ENCODE measurements at places on chromosomes 1 and 21.
A peak's percentile ranks its signal among the peaks of the same experiment; 100 is the strongest.

DNA sequence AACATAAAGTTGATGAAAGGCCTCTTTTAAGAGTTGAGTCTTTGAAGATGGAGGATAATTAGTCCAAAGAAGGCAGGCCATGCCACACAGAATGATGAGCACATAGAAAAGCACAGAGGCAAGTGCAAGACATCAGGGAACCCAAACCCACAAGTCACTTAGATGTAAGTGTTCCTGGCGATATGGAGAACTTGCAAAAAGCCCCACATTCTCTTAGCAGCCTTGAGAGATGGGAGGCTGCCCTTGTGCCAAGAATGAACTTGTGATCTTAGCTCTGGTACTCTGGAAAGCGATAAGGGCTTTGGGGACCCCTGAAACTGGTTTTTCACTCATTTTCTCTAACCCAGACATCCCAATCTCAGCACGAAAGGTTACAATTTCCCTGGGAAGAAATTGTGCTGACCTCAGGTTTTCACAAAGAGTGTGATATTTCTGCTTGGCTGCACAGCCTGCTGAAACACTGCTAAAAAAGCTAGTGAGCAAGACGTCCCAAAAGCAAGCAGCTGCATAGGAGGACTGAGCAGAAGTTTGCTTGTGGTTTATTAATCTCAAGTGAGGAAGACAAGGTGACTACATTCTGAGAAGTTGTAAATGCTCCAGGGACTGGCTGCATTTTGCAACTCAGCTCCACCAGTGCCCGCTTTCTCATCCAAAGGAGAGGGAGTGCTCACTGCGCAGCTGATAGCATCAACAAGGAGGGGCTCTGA lies 496.9 kb upstream of the CAMK1G start:
- DNase-seq, result no peak

GRCh38 chr1:178477373-178477772 lies 19.4 kb downstream of the CLEC20A start:
- no peak for DNase-seq

GRCh38 chr1:6359216-6360116 lies 34.1 kb downstream of the ACOT7 start:
- DNase-seq, result no peak

- no peak for DNase-seq
Observed at GRCh38 chr1:169327875-169328274, 39.7 kb downstream of the NME7 start.

GRCh38 chr1:227903614-227904501 lies 43.9 kb downstream of the WNT9A start:
- DNase-seq, result no peak

DNA sequence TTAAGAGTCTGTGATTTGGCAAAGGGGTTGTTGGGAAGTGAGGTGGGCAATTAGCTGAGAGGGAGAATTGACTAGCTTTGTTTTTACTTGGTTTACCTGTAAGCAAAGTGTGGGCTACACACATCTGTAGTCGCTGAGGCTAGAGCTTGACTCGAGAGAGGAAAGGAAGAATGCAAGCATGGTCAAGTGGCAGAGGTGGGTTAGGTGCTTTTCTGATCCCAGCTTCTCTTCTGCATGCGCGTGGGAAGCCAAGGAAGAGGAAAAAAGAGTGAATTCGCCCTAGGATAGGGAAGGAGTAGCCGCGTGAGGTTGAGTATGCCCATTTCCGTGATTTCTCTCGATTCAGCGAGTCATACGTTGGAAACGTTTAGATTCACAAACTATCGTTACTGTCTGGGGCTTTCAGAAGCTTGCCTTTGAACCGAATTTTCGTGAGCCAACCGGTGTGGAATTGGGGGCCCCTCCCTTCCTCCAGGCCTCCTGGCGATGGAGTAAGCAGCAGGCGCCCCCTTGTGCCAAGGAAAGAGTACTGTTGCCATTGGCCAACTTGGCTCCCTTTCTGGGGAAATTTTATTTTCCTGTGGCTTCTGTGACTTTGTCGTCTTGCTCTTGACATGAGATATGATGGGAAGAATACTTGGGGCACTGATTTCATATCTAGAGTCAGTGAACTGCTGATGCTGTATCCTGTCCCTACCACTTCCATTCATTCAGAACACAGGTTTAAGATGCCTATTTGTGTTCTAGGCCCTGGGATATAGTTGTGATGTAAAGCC lies 1.3 kb downstream of the PIGV start:
- peak; percentile 83 for DNase-seq

GRCh38 chr1:160104486-160104885 lies 6.1 kb upstream of the IGSF8 start:
- DNase-seq, result no peak

GRCh38 chr1:65577278-65577677 lies 156.8 kb downstream of the LEPR start:
- DNase-seq, result no peak

DNA sequence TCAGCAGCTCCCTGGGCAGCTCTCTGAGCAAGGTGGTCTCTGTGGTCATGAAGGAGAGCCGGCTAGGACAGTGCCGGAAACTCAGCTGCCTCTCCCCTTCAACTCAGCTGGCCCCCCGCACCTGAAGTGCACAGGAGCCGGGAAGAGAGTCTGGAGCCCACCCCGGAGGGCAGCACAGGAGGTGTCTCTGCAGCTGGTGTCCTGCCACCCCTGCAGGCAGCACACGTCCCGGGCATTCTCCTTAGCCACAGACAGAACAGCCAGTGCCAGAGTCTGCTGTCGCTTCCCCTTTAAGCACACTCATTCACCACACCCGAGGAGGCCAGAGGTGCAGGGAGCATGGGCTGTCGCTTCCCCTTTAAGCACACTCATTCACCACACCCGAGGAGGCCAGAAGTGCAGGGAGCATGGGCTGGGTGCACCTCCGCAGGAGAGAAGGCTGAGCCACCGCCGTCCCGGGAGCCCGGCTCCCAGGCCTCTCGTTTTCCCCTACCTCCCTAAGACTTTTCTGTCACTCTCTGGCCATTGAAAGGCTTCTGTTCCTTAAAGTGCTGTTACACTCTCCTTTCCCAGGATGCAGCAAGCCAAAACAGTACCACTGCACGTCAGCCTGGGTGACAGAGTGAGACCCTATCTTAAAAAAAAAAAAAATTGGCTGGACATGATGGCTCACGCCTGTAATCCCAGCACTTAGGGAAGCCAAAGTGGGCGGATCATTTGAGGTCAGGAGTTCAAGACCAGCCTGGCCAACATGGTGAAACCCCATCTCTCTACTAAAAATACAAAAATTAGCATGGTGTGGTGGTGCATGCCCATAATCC lies 16.9 kb upstream of the SAMD11 start:
- DNase-seq, result no peak

DNA sequence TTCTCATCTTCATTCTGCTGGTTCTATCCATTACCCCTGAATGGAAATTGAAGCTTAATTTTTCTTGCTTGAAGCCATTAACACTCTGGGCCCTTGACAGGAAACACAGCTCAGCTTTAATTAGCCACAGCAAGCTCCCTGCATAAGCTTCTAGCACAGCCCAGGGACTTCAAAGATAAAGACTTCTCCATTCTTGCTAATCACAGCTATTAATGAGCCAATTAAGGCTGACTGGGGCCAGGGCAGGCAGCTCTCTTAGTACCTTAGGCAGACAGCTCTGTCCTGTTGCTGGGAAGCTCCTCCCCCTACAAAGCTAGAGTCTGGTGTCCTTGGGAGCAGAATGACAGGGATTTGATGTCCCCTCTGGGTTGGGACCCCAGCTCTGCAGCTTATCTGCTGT lies 27.9 kb upstream of the TRABD2B start:
- no peak for DNase-seq

- no peak for DNase-seq
Observed at GRCh38 chr1:118325550-118326225, 140.7 kb upstream of the SPAG17 start.

DNA sequence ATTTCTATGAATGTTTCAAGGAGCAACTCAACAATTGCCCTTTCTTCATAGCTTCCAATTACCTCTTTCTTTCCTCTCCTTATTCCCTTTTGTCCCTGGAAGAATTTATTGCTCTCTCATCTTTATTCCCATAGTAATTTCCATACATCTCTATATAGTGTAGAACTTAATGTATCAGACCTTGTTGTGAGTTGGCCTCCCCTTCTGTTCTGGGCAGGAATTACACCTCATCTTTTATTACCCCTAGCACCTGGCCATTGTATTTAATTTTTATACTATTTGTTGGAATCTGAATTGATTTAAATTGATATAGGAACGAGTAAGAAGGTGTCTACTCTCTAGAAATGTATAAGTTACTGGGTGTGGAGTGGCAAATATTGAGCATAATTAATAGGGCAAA lies 114.5 kb downstream of the CACHD1 start:
- DNase-seq, result no peak

DNA sequence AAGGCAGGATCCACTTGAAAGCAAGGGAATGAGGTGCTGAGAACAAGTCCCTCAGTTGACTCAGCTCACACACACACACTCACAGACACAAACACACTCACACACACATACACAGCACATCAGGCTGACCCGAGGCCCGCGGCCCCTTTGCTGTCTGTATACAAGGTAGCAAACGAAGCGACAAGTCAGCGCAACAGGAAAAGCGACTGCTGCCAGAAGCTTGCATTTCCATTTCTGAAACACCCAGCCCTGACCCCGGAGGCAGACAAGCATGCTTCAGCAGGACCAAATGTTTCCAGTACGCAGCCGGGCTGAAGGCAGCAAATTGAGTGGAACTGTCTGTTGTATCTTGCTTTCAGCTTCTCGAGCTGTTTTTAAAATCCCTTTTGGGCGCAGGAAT lies 501.6 kb downstream of the NPHP4 start:
- DNase-seq, result no peak

- no peak for DNase-seq
Observed at GRCh38 chr1:200741551-200742207, 3.0 kb downstream of the CAMSAP2 start.

DNA sequence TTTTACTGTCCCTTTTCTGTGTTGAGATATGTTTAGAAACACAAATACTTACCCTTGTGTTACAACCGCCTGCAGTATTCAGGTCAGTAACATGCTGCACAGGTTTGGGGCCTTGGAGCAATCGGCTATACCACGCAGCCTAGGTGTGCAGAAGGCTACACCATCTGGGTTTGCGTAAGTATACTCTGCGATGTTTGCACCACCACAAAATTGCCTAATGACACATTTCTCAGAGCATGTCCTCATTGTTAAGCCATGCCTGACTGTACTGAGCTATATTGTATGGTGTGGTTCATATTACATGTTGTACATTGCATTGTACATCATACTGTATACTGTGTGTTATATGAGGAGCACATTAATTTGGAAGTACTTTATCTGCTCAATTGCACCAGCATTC lies 247.4 kb downstream of the RHOU start:
- DNase-seq, result no peak
